ENCODE measurements at places on chromosomes 16 and 17.

- no peak for DNase-seq
Observed at GRCh38 chr17:38326996-38327792, 16.6 kb downstream of the GPR179 start.

DNA sequence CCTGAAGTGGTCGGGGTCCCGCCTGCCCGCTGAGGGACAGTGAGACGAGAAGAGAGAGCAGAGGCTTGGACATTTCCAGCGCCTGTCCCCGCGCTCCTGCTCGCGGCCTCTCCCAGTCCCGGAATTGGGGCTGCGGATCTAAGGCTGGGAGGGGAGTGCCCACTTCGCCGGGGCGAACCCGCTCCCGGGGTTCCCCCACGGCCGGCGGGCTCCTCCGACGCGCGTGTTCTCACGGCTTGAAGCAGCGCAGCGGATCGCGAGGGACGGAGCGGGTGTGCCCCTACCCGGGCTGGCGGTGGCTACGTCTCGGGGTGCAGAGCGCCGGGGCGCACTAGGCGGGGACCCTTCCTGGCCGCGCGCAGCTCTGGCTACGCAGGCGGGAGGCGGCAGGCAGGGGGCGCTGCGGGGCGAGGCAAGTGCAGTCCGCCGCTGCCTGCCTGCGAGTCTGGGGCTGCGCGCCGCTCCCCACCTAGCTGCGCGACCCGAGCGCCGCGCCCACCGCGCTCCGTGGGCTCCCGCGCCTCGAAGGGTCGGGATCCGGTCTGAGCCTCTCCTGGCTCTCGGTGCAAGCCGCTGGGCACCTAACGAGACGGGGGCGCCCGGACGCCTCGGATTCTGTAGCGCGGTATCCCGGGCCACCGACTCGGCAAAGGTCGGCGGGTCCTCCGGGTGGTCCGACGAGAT is 1.2 kb downstream of the NGFR start:
- no peak for DNase-seq

GRCh38 chr17:64428406-64428805 is 20.5 kb upstream of the MILR1 start:
- DNase-seq: no peak

DNA sequence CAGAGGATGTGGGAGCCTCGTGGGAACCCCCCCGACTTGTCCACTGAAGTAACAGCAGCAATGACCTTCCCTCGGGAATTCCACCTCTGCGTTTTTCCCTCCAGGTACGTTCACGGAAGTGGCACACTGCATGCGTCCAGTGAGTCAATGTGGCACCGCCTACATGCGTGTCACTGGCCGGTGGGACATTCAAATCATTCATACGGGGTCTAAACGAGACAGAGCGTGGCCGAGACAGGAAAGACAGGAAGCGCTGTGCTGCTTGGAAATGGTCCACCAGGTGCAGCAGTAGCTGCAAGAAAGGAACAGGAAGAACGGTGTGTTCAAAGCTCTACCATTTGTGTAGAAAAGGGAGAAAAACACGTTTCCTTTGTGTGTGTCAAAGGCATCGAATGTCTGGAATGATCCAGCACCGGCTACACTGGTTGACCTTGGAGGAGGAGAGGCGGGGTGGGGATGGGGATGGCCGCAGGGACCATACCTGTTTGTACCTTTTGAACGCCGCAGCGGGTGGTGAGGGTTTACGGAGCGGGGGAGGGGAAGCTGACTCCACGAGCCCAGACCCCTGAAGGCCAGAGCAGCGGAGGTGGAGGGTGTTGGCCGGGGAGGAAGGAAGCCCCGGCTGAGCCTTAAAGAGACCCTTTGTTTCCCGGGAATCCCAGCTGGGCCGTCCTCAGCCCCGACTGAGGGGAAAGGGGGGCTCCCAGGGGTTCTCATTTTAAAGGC is 1.7 kb upstream of the PGAP6 start:
- DNase-seq: no peak

DNA sequence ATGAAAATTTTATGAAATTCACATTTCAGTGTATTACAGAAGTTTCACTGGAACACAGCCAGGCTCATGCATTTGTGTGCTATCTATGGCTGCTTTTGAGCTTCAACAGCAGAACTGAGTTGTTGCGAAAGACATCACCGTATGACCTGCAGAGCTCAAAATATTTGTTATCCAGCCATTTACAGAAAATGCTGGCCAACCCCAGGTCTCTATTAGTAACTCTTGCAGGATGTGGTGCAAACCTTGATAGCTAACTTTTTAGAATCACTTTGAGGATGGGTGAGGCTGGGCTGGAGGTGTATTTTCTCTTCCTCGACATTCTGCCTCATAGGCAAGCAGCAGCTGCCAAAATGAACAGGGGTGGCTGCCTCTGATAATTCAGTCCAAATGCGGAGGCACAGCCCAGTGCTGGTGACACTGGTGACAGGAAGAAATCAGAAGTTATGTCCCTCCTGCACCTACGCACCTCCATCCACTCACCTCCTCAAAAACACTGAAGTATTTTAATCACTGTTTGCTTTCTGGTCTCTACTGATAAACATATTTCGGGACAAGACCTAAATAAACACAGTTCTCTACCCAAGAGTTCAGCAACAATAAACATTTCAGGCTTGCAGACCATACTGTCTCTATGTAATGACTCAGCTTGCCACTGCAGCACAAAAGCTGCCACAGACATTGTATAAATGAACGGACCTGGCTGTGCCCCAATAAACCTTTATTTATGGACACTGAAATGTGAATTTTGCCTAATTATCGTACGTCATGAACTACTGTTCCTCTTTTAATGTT is 28.5 kb downstream of the ARHGAP17 start:
- peak; percentile 83 for DNase-seq

DNA sequence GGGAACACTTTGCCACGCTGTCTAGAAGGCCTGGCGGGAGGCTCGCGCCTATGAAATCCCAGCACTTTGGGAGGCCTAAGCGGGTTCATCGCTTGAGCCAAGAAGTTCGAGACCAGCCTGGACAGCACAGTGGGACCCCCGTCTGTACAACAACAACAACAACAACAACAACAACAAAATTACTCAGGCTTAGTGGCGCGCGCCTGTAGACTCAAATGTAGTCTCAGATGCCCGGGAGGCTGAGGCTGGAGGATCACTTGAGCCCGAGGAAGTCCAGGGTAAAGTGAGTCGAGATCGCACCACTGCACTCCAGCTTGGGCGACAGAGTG is 297 bp upstream of the SLFN13 start:
- DNase-seq: no peak

DNA sequence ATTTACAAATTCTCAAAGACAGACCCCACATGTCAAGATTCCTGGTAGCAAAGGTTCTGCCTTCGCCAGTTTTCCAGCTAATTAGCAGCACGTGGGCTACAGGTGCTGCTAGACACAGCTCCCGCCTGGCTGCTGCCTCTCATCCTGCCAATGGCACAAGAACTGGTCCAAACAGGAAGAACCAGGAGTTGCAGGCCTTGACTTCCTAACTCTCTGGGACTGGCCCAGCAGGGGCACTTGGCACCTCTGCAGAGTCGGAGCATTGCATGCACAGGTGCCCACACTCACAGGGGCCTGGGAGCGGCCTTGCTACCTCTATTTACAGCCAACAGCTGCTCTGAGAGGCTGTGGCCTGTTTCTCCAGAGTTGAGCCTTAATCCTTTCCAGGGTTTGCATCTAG is 39.6 kb downstream of the TK2 start:
- no peak for DNase-seq

Data from HepG2 (cell line).